ENCODE measurements at places on chromosomes 1 and 21.

- no peak for DNase-seq
These were observed 75.4 kb downstream of the ABCA4 start for GRCh38 chr1:94045465-94046056.

GRCh38 chr1:168223681-168224540 is 1.9 kb upstream of the SFT2D2 start:
- no peak for DNase-seq

DNA sequence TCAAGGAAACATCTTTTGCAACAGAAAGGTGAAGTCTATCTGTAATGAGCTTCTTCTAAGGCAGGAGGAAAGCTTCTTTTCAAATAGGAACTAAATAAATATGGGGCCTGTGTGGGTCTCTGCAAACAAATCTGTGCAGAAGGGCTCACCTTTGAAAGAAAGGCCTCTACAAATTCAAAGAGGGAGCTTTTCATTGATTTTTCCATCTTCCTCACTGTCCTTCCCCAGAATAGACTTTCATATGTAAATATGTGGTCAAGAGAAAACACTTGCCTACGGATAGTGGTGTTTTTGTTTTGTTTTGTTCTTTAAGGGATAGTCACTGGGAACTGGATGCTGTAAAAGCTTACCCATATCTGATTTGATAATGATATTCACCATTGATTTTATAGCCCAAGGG is 223.4 kb downstream of the DSCAM start:
- DNase-seq, result no peak

GRCh38 chr1:159927211-159927848 is 2.0 kb upstream of the TAGLN2 start:
- DNase-seq, result no peak

DNA sequence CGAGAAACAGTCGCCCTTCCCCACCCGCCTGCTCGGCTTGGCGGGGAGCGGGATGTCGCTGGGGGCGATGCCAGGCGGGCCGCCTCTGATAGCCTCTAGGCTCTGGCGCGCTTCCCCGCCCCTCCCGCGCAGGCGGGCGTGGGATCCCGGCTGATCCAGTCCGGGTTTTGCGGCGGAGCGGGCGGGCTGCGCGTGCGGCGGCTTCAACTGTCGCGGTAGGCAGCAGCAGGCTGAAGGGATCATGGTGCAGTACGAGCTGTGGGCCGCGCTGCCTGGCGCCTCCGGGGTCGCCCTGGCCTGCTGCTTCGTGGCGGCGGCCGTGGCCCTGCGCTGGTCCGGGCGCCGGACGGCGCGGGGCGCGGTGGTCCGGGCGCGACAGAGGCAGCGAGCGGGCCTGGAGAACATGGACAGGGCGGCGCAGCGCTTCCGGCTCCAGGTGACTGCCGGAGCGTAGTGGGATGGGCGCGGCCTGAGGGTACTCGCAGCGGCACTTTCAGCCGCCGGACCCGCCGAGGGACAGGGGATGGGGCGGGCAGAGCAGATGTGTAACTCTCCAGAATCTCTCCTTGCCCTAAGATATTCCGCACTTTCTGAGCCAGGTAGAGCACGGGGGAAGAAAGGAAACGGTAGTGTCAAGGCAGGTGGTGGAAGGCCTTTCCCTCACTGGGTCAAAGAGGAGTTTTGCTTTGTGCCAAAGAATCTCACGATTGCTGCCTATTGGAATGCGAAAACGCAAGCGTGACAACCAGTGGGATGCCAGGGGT is at the start of gene FAAH:
FAAH (plus strand) TSS at position 210 of the 764 bp plus-strand sequence; CDS start at position 242, 32 bp downstream.
- DNase-seq, result peak; percentile 49

DNA sequence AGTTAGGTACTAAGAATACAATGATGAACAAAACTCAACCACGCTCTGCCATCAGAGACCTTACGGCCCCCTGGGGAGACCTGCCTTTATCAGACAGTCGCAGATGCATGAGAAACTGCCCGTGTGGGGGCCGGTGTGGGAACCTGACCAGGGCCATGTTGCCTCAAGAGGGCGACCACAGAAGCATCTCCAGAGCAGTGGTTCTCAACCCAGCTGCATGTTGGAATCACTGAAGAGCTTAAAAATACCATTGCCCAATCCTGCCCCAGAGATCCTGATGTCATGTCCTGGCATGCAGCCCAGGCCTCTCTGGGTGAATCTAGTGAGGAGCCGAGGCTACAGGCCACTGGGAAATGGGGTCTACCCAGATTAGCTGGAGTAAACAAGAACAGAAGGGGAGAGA is 108.7 kb downstream of the PRDM2 start:
- DNase-seq, result no peak

GRCh38 chr1:212317916-212318315 is 32.7 kb downstream of the PPP2R5A start:
- no peak for DNase-seq

DNA sequence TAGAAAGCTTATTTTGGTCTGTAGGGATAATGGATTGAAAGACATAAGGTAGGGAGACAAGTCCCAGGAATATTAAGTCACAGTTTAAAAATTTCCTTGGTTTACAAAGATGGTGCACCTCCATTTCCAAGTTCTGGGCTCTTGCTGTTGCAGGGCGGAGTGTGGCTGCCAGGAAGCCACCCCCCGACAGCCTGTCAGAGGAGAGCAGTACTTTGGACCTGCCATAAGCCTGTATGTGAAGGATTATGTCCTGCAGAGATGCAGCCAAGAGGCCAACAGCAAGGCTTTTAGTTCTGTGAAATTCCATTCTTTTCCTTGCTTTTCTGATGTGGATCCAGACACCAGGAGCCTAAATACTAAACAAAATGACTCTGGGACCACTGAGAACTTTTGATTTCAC is 31.9 kb upstream of the GTF2B start:
- DNase-seq, result no peak

DNA sequence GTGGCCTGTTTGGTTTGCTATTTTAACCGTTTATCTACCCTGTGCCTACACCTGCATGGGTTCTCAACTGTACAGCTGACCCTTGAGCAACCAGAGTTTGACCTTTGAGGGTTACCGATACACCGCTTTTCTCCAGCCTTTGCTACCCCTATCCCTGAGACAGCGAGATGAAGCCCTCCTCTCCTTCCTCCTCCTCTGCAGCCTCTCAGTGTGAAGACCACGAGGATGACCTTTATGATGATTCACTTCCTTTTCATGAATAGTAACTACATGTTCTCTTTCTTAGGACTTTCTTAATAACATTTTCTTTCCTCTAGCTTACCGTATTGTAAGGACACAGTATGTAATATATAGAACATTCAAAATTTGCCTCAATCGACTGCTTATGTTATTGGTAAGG is 14.5 kb upstream of the RNF187 start:
- no peak for DNase-seq

- no peak for DNase-seq
These were observed 213.1 kb downstream of the RGS7 start for GRCh38 chr1:241143765-241144442.

DNA sequence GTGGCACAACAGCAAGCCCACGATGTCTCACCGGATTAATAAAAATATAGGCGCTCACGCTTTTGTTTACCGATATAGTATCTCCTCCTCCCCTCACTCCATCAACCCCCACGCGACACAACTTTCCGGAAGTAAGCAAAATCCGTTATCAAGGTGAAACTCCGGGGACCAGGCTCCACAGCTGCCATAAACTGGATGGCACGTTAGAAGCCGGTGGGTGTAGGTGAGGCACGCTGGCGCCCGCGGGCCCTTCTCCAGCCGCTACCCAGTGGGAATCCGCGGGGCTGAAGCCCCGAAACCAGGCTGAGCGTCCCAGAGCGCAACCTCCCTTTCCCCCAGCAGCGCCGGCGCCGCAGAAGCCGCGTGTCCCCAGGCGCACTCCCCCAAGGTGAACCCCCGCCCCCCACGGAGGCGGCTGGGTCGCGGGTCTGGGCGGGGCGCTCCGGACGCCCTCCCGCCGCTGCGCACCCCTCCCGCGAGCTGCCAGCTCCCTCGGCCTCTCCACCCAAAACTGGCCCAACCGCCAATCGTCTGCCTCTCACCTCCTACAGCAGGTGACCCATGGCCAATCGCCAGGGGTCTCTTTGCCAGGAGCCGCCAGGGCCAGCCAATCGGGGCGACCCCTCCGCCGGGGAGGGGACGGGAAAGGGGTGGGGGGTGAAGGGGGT is 112.4 kb downstream of the OSBPL9 start:
- DNase-seq, result peak; percentile 92

DNA sequence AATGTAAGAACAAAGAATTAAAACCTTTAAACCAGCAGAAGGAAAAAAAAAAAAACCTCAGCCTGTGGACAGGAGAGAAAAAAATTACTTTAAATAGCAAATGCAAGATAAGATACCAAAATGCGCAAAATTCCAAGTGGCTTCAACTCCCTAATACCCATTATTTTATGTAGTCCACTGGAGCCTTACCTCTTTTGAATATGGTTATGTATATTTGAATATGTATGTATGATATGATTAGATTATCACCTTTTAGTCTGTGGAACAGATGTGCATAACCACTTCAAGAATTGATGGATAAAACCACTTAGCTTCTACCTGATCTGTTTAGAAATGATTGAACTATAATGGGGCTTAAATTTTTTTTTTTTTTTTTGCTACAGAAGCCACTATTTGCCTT is 52.4 kb upstream of the C1orf115 start:
- no peak for DNase-seq

DNA sequence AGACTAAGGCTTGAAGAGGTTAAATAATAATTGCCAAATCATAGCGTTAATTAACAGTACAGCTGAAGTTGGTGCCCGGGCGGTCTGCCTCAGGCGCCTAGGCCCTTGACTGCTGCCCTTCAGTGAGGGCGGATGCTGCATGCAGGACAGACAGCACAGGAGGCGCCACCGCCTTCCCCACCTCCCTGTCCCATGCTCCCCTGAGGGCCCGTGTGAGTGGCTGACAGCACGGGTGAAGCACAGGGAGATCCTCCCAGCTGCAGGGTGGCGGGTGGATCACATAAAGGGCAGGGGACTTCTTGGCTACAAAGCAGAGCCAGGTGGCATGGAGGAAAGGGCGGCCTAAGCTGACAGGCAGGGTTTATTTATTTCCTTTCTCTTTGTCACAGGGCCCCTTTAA is 49.1 kb downstream of the DDX20 start:
- no peak for DNase-seq

- DNase-seq, result no peak
These were observed 18.1 kb downstream of the LRIF1 start for GRCh38 chr1:110945626-110946025.

- no peak for DNase-seq
These were observed 488.6 kb upstream of the RGS18 start for GRCh38 chr1:191669629-191670028.

DNA sequence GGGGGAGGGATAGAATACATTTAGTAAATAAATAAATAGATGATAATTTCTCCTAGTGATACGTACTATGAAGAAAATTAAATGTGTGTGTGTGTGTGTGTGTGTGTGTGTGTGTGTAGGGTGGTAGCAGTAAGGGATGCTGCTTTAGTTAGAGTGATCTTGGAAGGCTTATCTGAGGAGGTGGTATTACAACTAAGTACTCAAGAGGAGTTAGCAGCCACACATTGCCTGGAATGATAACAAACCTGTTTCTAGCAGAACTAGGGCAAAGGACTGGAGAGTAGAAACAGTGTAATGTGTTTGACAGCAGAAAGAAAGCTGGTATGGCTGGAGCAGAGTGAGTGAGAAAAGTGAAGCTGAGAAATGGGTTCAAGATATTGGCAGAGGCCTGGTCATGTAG is 58.3 kb upstream of the FASLG start:
- no peak for DNase-seq

All from central memory CD4-positive, alpha-beta T cell (primary cell).